ENCODE measurements at places on chromosomes 5 and 9. TPM values are rescaled to one million over a fixed set of nuclear protein-coding genes. Genes with fewer than 3 reads are reported as not detected.
A peak's percentile ranks its signal among the peaks of the same experiment; 100 is the strongest.

GRCh38 chr9:31140316-31140715 lies 1244.1 kb upstream of the ACO1 start:
- DNase-seq = no peak

- peak; percentile 85 for DNase-seq
Observed at GRCh38 chr9:83620841-83621636, 1.9 kb upstream of the IDNK start.

DNA sequence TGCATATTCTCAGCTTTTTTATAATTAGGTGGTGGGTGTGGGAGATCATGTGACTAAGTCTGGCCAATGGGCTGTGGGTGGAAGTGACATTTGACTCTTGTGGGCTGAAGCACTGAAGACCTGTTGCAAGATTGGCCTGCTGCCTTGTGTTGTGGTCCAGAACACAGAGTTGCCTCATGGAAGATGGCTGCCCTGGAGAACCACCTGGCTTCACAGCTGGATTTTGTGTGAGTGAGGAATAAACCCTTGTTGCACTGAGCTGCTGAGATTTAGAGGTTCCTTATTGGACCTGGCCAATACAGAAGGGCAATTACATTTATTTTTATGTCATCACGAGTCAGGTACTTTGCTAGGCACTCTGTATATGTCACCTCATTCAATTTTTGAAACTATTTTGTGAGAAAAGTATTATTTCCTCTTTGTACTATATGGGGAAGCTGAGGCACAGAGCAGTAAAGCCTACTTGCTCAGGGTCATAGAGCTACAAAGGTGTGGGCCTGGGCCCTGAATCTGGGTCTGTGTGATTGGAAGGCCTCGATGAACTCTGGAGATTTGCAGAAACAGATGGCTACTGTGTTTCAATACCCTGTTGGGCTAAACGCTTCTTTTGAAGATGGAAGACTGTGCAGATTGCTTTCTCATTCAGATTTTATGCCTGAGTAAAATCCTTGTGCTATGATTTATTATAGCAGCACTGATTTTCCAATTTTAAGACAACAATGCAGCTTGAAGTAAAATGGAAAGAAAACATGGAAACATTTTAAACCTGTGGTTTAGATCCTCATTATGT lies 71.2 kb upstream of the TBC1D2 start:
- no peak for DNase-seq

- DNase-seq = no peak
Observed at GRCh38 chr9:128408963-128409431, 11.7 kb upstream of the CERCAM start.

DNA sequence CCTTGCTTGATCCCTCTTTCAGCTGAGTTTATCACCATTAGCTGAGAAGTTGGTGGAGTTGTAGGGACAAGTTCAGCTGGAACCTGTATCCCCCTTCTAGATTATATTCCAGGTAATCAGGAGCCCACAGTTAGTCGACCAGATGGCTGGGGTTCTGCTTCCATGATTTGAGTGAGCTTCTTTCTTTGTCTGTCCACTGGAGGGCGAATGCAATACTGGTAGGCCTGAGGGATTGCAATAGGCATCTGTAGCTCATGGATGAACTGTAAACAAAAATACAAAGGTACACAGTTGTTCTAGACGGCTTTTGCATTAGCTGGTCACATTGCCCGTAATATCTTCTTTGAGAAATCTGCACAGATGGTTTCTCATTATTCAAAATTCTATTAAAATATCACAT lies 88.9 kb downstream of the PCSK5 start:
- no peak for DNase-seq

DNA sequence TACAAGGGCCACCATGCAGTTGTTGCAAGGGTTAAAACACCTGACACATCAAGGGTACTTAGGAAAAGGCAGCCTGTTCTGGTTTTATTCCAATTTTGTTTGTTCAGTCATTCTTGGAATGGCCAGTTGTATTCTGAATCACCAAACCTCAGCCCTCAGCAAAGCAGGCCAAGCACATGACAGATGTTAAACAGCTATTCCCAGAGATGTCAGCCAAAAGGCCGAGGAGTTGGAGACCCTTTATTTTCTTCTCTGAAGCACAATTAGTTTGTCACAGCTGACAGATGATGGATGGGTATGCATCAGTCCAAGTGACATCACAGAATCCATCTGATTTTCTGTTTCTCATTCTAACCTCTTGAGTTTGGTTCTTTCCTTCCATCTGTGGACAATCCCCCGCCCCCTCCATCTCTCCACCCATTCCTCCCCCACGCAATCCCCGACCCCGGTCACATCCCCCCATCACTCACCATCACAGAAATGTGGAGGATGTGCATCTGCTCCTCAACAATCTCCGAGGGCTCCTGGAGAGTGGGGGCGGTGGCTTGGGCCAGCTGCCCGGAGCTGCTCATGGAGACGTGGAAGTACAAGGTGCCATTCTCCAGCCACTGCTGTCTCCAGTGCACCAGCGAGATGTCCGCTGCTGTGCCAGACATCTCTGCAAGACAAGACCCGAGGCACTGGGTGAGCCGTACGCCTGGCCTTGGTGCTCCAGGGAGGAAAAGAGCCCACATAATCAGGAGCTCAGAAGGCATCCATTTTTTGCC lies 123.8 kb downstream of the ASTN2 start:
- DNase-seq = no peak

- no peak for DNase-seq
Observed at GRCh38 chr5:448061-448765, 5.2 kb downstream of the EXOC3 start.

DNA sequence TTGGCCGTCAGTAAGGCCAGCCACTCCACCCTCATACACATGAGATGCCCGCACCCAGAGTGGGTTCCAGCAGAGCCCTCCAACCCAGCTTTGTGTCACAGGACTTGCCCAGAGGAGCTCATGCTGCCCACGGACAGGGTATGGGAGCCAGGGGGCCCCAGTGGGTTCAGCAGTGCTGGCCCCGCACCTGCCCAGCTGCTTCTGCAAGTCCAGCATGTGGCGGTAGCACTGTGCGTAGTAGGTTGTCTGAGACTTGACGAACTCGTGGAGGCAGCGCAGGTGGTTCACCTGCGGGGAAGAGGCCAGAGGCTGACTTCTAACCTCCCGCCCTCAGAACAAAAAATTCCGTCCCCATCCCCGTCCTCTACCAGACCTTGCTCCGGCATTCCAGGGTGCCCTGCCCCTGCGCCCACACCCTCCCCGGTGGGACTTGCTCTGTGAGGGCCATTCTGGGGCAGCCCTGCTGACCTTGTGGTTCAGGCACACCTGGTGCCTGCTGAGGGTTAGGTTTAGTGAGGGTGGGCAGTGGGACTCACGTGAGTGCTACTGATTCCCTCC lies 18.5 kb downstream of the SH3GLB2 start:
- DNase-seq = no peak

GRCh38 chr5:98771382-98772109 lies 1.9 kb upstream of the RGMB start:
- DNase-seq = peak; percentile 92

- peak; percentile 45 for DNase-seq
Observed at GRCh38 chr5:84382363-84383295, 2.1 kb downstream of the EDIL3 start.

- no peak for DNase-seq
Observed at GRCh38 chr5:158487156-158487555, 612.6 kb downstream of the EBF1 start.

DNA sequence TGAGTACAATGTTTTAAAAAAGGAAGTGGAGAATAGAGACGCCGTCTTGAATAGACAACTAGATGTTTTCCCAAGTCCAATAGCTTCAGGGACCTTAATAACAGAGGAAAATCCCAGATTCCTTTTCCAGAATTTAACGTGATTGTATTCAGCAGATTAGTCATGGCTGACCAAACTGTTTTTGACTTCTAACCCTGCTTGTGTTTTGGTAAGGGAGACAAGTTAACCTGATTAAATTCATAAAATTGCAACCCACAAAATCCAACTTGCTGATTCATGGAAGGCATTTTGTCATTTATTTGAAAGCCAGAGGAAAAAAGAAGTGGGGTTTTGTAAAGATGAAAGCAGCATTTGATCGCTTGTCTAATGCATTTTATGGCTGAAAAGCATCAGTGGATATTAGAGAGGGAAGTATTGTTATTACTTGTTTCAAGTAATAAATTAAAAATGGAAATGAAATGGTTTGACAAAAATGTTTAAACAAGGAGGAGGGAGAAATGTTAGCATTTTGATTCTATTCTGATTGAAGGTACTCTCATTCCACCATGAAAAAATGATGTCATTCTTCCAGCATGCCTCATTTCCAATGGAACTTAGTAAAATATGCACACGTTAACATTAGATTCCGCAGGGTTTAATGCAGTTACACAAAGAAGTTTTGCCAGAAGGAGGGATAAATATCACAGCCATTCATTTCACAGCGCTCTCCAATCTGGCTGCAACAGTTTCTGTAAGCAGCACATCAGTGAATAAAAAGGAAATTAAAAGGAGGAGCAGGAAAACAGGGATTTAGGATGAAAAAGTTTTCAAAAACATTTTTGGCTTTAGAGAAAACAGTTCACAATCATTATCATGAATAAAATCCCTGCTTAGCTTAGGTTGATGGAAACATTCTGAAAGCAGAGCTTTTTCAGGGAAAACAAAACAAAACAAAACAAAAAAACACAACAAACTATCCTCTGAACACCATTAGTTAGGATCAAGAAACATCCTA lies 314.7 kb downstream of the PRR16 start:
- no peak for DNase-seq

DNA sequence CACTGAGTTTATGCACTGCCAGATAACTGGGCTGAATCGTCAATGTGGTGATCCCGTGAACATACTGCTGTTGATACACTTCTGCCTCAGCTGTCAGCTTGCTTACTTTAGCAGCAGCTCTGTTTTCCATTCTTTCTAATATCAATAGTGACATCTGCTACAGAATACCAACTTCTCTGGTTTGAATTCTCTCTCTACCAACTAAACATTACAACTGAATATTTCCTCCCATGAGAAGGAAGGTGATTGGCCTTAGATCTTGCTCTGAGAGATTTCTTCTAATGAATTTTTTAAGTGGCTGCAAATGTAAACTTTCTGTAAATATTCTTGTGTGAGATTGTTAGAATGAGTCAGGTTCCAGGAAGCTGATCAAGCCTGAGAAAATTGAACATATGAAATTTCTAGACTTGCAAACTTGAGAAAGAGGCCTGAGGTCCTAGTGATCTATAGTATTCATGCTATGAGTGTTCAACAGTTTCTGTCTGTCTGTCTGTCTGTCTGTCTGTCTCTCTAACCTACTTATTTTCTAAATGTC lies 205.5 kb upstream of the CDKN2B start:
- DNase-seq = no peak

DNA sequence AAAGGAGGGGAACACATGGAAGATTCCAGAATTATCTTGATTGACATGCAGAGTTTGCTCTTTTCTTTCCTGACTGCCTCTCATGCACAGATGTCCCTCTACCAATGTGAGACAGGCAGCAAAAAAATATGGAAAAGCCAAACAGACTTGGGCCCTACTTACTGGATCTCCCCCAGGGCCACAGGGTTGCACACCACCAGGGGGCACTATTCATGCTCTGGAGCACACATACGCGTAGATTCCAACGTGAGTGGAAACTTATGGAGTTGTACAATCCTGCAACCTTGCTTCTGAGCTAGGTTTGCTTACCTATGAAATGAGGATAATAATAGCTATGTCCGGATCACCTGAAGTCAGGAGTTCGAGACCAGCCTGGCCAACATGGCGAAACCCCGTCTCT lies 319.5 kb downstream of the ARHGEF28 start:
- DNase-seq = no peak

DNA sequence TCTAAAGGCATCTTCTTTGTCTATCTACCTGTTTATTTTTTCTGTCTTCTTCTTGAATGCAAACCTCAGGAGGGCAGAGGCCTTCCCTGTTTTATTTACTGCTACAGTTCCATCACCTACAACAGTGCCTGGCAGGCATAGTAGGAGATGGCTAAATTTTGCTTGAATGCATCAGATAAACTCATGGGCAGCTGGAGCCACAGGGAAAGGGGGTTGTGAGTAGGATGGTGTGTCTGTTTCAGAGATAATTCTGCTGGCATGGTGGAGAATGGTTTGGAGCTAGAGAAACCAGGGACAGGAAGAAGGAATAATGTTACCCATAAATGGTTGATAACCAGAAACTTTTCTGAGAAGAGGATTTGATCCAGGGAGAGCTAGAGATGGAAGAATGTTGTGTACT lies 189.8 kb upstream of the BRINP1 start:
- DNase-seq = no peak

GRCh38 chr9:98130576-98131228 lies 11.7 kb upstream of the TRIM14 start:
- no peak for DNase-seq

GRCh38 chr5:62132276-62132675 lies 173.7 kb upstream of the KIF2A start:
- no peak for DNase-seq

- peak; percentile 55 for DNase-seq
Observed at GRCh38 chr5:115379622-115380344, 83.3 kb upstream of the CCDC112 start.

GRCh38 chr5:170752257-170753215 lies 31.0 kb upstream of the GABRP start:
- DNase-seq = no peak

DNA sequence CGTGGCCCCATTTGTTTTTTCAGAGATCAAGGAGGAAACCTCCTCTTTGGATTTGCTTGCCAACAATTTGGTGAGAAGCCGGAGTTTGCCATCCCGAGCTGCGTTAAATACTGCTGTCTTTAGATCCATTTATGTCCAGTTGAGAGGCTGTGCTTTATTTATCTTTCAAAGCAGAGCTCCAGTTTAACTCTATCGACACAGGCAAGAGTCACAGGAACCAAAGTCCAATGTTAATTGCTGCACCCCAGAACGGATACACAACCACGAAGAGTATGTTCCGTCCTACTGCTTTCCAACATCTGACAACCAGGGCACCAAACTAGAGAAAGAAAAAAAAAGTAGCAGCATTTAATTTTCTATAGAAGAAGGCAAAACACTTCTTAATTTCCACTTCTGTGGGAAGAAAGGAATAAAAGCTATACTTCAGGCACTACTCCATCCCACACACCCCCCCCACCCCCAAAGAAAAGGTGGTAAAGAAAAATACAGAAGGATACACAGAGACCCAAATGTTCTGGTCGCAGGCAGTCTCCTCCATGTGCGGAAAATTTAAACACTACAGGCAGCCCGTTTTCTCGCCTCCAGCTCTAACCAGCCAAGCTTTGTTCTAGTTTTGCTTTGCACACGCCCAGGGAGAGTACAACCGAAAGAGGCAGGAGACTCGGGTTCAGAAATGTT lies 1.1 kb downstream of the FEM1C start:
- DNase-seq = peak; percentile 72

GRCh38 chr9:128987805-128988204 lies 40.3 kb downstream of the NUP188 start:
- no peak for DNase-seq

IRX4 gene
- polyA plus RNA-seq = not detected

HAUS6 gene
- polyA plus RNA-seq = 10.5 TPM

XPA gene
- polyA plus RNA-seq = 22.6 TPM

SH2D3C gene
- 7.4 TPM for polyA plus RNA-seq

UBE2B gene
- 130 TPM for polyA plus RNA-seq

EQTN gene
- 0.34 TPM for polyA plus RNA-seq

TSSK1B gene
- not detected for polyA plus RNA-seq

SYNPO gene
- 46.7 TPM for polyA plus RNA-seq

PDZD2 gene
- polyA plus RNA-seq = 4.7 TPM

PCDHAC2 gene
- polyA plus RNA-seq = 2.4 TPM

RPL7A gene
- polyA plus RNA-seq = 2,688 TPM

ADAM19 gene
- polyA plus RNA-seq = 13.6 TPM
